ENCODE measurements at places on chromosomes 12 and 14.

- DNase-seq, result no peak
Observed at GRCh38 chr14:86491743-86492142, 961.8 kb downstream of the FLRT2 start.

GRCh38 chr12:3228552-3228951 is 151.4 kb downstream of the TSPAN9 start:
- DNase-seq, result no peak

DNA sequence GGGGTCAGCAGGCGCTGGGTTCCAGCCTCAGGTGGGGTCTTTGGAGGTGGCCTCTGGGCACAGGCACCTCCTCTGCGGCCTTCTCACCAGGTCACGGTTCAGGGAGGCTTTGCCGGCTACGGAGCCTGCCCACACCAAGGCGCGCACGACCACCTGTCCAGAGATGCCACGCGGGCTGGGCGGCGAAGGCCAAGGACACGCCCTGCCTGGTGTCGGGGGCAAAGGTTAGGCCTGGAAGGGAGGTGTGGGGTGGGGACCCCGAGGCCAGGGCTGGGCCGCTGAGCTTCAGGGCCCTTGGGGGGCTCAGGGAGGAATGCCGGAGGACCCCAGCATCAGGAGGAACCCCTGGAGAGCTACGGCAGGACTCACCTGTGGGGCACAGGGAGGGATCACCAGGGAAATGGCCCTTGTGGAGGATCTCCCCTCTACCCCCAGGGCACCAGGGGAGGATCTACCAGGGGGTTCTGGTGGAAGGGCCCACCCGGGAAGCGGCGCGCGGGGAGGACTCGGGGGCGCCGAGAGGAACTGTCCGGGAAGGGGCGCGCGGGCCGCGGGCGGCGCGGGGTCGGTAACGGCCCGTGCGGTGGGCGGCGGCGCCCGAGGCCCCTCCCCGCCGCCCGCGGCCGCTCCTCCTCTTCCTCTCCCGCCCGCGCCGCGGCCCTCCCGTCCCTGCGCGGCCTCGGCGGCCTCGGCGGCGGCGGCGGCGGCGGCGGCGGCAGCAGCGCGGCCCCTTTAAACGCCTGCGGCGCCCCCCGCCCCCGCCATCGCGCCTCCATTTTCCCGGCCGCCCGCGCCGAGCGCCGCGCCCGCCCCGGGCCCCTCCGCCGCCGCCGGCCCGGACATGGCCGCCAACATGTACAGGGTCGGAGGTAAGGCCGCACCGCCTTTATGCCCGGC is at the start of gene MTA1:
Gene MTA1, plus strand, starts transcription at position 633 of the 897 bp plus-strand sequence. Its CDS starts 209 bp downstream, at position 842.
- DNase-seq, result no peak

- no peak for DNase-seq
Observed at GRCh38 chr12:85017133-85017532, 18.9 kb downstream of the TSPAN19 start.

DNA sequence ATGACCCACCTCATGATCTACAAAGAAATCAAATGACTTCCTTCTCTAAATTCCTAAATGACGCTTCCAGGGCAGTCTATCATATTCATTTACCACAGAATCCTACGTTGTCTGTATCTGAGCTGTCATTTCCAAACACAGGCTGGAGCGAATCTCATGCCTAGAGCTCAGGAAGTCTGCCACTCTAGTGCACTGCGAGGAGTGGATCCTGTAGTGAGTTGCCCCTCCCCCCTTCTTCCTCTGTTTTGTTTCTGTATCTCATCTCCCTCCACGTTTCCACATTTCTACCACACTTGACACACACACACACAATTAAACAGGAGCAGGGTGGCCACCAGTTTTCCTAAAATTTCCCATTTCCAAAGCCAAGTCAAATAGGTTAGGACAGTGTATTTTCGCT is 415.4 kb upstream of the PRICKLE1 start:
- no peak for DNase-seq

DNA sequence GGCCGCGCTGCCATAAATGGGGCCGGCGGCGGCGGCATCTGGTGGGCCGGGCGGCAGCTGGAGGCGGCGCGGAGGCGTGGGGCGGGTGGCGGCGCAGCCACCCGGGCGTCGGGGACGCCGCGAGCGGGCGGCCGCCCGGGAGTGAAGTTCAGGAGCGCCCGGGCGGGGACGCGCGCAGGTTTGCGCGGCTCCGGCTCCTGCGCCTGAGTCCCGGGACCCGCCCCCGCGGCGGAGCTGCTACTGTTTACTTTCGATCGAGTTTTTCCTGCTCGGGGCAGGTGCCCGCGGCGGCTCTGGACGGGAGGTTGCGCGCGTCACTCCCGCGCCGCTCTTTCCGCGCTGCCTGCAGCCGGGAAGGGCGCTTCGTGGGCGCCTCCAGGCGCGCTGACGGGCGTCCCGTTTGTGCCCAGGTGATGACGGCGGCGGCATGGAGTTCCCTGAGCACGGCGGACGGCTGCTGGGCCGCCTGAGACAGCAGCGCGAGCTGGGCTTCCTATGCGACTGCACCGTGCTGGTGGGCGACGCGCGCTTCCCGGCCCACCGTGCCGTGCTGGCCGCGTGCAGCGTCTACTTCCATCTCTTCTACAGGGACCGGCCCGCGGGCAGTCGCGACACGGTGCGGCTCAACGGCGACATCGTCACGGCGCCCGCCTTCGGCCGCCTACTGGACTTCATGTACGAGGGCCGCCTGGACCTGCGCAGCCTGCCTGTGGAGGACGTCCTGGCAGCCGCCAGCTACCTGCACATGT is at the start of gene ZBTB42:
Gene ZBTB42, plus strand, starts transcription at position 331 of the 749 bp plus-strand sequence. Its CDS starts 97 bp downstream, at position 428.
- DNase-seq, result peak; percentile 38

- DNase-seq, result no peak
Observed at GRCh38 chr14:74508844-74509428, 15.4 kb downstream of the ISCA2 start.

DNA sequence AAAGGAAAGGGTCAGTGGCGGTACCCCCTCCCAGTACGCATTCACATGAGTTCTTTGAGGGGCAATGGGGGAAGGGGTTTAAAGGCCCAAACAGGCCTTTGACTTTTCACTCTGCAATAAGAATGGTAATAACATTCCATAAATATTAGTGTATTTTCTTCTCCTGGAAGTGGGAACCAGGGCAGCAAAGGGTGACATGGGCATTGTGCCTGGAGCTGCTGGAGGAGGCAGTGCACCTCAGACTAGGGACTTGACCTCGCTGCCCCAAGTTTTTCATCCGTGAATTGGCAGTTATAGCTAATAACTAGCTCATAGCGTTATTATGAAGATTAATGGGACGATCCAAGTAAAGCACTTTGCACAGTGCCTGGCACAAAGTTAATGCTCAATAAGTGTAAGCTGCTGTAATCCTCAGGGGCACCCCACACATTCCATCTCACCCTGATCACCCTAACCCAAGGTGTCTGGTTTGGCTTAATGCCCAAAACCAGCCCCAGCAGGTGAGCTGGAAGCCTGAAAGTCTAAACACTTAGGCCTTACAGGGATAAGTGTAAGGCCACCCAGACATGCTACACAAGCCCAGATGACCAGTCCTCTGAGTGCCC is 2.8 kb upstream of the KCNH3 start:
- DNase-seq, result no peak

GRCh38 chr12:46027172-46027571 is 36.8 kb upstream of the SCAF11 start:
- no peak for DNase-seq

DNA sequence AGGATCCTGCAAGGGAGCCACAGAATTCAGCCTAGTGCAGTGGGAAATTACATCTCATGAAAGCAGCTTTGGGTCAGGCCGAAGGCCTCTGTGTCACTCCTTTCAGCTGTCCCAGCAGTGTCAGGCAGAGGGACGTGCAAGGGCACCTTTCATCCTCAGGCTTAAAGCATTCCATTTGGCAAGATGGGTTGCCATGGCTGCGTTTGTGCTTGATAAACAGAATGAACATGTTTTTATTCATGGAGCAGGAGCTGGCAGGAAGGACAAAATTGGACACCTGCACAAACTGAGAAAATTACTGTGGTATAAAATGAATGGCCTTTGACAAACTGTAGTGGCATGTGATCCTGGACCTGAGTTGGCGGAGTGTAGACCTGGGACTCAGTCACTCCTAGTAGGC is 29.4 kb downstream of the ACAD10 start:
- no peak for DNase-seq

DNA sequence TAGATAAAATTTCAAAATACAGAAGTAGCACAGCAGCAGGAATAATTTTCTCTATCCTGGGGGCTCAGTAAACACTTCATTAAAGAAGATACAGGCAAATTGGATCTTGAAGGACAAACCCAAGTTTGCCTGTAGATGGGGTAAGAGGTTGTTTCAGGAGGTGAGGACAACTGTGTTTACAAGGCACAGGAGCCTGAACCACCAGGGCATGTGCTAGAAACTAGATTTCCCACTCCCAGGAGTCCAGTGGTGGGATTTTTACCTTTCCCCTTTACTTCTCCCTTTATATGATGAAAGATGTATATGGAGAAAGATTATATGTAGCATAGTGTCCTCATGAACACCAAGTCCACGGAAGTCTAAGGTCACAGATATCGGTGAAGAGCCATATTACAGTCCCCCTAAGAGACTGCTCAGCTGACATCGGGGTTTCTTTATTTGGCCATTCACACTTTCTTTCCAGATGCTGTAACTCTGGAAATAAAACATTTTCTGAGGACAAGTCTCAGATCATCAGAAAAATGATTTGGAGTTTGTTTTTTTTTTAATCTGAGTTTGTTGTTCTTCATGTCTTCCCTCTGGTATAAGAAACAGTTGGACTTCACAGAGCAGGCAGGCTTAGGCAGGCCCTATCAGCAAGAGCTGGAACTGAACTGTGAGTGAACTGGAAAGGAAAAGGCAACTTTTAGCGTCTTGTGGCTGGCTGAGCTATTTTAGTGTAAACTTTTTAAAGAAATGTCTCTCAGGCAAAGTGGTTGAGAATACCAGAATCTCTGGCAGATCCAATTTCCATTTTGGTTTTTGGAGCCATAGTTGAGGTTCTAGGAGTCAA is 8.0 kb upstream of the EVL start:
- no peak for DNase-seq

DNA sequence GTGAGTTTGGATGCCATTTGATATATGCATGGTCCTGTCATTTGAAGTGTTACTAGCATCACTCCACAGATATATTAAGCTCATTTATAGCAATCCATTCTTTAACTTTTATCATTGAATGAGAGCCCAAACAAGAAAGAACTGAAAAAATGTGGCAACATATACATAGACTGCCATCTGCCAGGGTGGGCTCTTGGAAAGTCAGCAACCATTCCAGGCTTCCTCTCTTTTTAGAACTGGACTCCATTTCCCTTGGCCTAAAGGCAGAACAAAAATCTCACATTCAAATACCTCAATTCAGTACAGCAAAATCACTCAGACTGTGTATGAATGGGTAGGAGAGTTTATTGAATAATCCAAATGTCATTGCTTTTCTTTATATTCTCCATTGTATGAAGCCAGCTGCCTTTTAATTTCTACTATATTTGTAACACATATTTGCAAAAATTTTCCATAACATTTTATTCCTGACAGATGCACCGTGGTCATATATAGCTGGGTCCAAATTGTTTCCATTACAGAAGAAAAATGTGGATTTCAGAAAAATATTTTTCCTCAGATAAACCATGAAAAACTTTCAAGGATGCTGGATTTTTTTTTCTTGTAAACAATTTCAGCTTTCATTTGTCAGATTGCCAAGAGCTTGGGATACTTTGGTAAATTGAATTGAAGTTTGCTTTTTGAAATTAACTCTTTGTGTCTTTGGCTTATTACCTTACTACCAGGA is 1252.3 kb upstream of the SEL1L start:
- no peak for DNase-seq

GRCh38 chr12:58608711-58609110 is 311.6 kb downstream of the LRIG3 start:
- no peak for DNase-seq

GRCh38 chr14:36442824-36443241 is 77.2 kb downstream of the NKX2-1 start:
- no peak for DNase-seq

DNA sequence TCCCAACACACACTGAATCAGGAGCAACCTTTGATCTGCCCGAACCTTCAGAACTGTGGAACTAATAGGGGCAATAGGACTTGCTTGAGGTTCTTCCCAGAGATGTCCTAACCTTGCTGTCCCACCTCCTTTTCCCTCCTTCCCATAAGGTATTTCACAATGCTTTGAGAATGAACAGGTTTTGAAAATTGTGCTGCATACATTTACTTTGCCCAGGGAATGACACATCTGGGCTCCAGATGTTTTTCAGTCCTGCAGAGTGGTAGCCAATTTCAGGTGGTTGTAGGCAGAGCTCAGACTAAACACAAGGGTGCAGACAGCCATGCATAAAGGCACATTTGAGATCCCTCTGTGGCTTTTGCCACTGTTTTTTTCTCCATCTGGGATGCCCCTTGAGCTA is 206.7 kb upstream of the PWP1 start:
- no peak for DNase-seq

DNA sequence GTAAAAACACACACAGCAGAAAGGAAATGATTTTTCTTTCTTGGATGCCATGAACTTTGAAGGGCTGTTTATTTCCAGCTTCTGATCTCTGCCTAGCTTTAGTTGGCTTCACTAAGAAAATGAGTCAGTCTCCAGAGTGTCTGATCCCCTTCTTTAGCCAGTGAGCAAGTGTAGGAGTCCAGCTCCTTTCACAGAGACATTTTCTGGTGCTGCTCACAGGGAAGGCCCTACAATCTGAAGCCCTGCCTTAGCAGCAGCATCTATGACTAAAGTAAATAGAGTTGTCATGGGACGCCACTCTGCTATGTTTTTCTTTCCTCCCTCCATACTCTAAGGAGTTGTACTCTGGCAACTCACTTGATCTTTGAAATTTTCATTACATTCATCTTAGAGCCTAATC is 103.5 kb downstream of the RPAP3 start:
- DNase-seq, result no peak

GRCh38 chr12:77060883-77061240 is 4.5 kb downstream of the E2F7 start:
- DNase-seq, result no peak

DNA sequence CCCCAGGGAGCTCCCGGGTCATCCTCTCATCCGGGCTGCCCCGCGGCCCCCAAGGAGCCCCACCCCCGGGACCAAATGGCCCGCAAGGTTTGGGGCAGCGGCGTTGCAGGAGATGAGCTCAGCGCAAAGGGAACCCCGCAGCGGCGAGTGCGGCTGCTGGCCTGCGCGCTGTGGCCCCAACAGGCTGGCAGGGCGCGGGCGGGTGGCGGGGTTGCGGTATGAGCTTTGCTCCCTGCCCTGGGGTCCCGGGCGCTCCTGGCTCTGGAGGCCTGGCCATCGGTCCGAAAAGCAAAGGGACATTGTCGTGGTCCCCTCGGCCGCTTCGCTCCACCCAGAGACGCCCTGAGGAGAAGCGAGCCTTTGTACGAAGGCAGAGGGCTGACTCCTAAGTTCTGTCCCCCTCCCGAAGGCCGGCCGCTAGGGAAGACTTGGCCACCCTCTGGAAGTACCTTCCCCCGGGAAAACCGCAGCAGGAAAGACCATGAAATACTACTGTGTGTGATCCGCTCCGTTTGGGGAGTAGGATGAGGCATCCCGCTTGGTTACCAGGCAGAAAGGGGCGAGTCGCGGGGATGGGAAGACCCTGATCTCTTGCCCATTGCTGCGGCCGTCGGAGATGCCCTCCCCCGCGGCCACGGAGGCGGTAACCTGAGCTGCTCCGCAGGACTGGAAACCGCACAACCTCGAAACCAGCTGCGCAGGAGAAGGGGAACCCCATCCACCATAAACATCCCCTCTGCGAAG is 620 bp upstream of the NID2 start:
- peak; percentile 53 for DNase-seq

- DNase-seq, result no peak
Observed at GRCh38 chr12:127600211-127600610, 666.8 kb upstream of the TMEM132C start.

Data from stimulated activated effector memory CD8-positive, alpha-beta T cell treated with anti-CD3 and anti-CD28 coated beads, Interleukin-12 subunit alpha, Interleukin-12 subunit beta, amount 100 ng/mL, for 72 hours (primary cell).